ENCODE measurements at places on chromosomes 7 and 10.

DNA sequence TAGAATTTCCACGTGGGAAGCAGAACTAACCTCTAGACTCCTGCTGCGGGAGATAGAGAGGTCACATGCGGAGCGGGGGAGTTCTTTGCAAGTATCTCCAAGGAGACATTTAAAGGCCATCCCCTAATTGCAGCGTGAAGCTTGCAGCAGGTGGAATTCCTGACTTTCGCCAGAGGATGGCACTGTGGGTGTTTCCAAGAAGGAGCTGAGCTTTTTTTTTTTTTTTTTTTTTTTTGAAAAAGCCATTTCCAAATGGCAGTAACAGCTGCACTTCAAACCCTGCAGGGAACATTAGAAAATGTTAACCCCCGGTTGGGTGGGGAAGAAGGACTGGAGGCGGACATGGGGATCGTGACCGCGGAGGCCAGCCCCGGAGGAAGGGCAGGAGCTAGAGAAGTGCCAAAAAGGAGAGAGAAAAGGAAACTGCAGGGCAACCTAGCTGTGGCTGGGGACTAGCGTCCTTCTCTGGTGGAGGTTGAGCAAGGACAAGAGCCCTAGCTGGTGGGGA, 487.7 kb downstream of the TYW1 start:
- no peak for DNase-seq

- DNase-seq = no peak
Observed at GRCh38 chr7:72336382-72336631, 75.8 kb downstream of the CALN1 start.

- no peak for DNase-seq
Observed at GRCh38 chr10:81019029-81019890, 481.6 kb downstream of the SH2D4B start.

DNA sequence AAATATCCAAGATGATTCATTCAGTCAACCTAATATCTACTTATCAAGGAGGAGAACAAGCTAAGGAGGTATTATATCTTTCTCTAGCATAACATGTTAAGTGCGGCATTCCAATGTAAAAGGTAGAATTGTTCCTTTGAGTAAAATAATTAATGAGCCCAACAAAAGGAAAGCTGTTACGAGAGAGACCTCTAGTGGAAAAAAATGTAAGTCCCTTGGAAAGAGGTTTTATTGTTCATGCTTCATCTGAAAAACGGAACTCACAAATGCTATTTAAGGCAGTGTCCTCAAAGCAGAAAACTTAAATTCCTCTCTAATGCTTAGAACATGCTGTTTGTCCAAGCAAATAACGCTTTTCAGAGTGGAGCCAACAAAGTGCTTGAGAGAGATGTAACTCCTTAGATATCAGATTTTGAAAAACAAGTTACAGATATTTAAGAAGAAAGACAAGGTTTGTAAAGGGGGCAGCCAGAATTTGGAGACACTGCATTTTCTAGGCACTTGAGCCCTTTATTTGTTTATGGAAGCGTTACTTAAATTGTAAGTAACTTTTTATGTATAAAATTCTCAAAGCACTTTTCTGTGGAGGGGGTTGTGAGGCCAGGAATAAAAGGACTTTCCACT, 119.9 kb downstream of the TFEC start:
- DNase-seq = no peak

- no peak for DNase-seq
Observed at GRCh38 chr10:101063548-101064414, 2.0 kb downstream of the KAZALD1 start.

GRCh38 chr7:131848033-131848432, 291.6 kb upstream of the PODXL start:
- no peak for DNase-seq

DNA sequence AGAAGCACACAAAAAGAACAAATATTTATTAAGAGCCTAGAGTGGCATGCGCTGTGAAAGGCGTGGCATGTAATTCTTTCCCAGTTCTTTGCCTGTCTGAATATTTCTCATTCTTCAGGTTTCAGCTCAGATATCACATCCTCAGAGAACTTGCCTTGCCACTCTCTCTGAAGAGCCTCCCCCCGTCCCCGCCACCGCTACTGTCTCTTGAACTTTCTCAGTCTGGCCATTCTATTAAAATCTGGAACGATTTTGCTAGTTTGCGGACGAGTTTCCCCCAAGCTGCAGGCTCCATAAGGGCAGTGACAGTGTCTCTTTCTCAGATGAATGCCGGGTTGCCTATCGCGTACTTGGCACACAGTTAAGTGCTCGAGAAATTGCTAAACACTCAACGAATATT, 787 bp upstream of the PLEKHA1 start:
- DNase-seq = no peak

DNA sequence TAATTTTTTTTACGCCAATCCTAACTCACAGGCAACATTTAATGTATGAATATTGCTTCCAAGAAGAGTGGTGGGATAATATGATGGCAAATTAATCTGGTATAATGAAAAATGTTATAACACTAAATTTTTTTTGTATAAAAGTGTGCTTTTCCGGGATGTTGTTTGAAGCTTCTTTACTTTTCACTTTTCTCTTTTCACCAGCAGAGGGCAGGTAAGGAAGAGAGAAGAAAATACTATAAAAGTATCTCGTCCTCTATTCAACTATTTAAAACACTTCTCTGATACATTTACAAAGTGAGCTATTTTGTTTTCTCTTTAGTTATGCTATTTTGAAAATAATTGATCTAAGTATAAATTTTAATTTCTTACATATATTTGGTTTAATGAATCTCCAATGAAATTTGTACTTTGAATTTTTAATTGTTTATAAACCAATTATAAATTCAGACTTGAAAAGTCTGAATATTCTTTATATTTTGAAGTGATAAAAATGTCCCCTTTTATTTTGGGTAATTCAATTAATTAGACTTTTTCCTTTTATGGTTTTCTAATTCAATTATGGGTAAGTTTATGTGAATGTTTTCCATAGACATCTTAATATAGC, 20.7 kb upstream of the CFTR start:
- no peak for DNase-seq

DNA sequence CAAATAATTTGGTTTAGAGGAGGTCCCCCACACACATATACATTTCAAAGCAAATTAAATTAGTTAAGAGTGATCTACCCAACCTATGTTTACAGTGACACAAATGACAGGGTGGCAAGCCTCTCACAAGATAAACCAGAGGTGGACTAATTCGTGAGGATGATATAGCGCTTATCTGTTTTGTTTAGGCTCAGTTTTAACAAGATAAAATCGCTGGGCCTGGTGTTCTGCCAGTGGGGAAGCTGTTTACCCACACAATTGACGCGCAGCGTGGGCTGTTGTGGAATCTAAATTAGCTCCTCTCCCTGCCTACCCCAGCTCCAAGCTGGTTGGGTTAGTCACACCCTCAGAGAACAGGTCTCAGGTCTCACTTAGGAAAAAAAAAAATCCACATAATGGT, 16.7 kb upstream of the PLXNA4 start:
- DNase-seq = no peak

GRCh38 chr10:129605266-129605985, 138.4 kb downstream of the MGMT start:
- DNase-seq = no peak

GRCh38 chr7:72438491-72438890, 26.4 kb upstream of the CALN1 start:
- DNase-seq = no peak

GRCh38 chr7:93736668-93737369, 153.7 kb downstream of the TFPI2 start:
- no peak for DNase-seq

GRCh38 chr7:131803816-131804215, 247.4 kb upstream of the PODXL start:
- DNase-seq = no peak

GRCh38 chr10:74227697-74228424, 76.8 kb downstream of the ADK start:
- DNase-seq = no peak

GRCh38 chr7:26526265-26526587, 234.6 kb downstream of the SNX10 start:
- DNase-seq = no peak

DNA sequence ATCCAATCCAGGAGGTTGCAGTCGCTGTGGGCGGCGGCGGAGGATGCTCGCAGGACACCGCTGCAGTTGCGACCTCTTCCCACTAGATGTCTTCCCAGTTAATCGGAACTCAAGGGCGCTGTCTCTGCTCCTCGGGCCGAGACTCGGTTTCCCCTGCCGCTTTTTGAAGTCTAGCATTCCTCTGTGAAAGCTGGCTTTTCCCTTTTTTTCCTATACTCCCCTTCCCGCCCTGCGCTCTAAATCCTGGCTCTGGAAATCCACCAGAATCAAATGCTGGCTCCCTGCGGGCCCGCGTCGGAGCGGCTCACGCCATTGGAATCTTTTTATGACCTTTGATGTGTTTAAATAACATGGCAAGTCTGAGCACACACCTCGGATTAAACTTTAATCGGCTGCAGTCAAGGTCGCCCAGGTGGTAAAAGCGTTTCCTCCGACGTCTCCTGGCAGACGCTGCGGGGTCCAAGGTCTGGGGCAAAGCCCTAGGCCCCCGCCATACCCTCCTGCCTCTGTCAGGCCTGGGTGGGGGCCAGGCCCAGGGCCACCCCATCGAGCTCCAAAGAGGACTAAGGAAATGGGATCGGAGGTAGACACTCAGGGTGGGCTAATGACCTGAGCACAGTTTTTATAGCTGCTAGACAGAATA, 10.7 kb upstream of the HOXA13 start:
- no peak for DNase-seq

DNA sequence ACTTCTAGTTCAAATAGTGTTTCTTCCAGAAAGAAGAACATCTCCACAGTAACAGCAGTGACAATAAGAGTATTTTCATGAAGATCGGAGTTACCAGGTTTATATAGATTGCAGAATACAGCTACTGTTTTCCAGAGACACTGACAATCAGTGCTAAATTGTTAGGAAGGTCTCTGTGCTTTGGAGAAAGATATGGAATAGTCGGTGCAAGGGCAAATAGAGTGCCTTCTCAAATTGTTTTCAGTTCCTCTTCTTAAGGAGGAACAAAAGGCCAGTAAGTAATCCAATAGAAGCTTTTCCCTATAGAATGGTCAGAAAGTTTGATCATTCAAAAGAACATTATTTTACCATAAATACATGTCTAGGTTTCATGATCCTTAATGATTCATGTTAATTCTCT, 2.6 kb upstream of the KIAA1217 start:
- DNase-seq = no peak

- no peak for DNase-seq
Observed at GRCh38 chr7:33563651-33564050, 341.7 kb upstream of the BMPER start.

DNA sequence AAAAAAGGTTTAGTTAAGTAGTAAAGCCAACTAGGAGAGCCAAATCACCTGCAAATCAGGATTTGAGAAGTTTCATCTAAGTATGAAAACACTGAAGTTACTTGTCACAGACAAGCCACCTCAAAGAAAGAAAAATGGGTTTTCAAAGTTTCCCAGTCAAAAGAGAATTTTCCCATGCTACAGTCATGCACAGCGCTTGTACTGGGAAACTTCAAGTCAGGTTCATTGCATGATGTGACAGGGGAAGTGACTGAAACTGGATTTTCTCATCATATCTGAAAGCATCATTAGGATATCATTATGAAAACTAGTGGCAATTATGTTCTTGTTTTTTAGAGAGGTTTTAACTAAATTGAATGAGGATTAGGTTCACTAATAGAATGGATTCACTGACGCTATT, 167.0 kb downstream of the SGMS1 start:
- no peak for DNase-seq

DNA sequence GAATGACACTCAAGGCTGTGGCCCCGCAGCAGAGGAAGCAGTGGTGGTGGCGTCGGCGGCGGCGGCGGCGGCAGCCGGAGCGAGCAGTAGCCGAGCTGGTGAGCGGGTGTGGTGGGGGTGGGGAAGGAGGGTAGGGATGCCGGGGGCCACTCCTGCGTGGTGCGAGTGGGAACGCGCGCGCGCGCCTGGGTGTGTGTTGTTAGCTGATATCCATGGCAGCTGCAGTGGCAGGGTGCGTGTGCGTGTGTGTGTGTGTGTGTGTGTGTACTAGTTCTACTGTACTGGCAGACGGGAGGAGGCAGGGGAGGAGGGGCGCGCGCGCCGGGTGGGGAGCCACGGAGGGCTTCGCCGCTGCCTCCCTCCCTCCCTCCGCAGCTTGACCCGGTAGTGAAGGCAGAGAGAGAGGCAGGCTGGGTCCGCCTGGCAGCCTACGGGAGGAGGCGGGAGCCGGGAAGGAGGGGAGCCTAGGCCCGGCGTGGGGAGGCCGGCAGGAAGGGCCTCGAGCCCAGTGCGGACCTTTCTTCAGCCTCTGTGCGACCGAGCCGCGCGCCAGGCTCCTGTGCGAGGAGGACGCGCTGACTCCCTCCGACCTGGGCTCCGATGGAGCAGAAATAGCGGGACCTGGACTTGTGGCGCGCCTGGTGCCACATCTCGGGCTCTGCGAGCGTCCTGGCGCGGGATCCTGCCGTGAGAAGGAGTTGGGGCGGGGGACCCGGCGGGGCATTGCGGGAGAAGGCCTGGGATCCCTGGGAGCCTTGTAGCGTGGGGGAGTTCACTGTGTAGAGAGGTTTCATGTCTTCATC, at the start of gene MAGI2:
Gene MAGI2 (minus strand): TSS at position 110 of the 803 bp plus-strand sequence. CDS start 347 bp downstream, outside the sequence.
- no peak for DNase-seq

GRCh38 chr7:117053432-117053831, 100.1 kb downstream of the ST7 start:
- DNase-seq = no peak

DNA sequence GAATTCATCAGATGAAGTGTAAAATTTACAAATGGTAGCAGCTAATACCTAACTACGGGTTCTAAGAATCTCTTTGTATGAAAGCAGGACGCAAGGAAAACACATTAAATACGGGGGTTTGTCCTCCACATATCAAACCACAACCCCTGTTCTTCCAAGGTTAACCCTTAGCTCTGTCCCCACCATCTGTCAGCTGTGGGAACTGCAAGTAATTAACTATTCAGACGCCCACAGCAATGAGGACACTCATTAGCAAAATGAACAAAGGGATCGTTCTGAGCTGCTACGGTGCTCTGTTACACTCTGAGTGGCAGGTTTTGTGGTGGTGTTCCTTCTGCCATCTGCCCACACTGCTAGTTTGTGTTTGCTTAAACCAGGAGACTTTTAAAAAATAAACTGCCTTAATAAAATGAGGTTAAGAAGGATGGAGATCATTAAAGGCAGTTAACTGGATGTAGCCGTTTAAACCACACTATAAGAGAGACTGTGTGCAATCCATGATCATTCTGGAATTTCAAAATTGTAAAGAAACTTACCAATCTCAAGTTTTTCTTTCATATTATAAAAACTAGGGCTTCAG, 51.4 kb downstream of the C10orf67 start:
- no peak for DNase-seq

- no peak for DNase-seq
Observed at GRCh38 chr10:4373098-4373497, 452.9 kb upstream of the AKR1E2 start.

DNA sequence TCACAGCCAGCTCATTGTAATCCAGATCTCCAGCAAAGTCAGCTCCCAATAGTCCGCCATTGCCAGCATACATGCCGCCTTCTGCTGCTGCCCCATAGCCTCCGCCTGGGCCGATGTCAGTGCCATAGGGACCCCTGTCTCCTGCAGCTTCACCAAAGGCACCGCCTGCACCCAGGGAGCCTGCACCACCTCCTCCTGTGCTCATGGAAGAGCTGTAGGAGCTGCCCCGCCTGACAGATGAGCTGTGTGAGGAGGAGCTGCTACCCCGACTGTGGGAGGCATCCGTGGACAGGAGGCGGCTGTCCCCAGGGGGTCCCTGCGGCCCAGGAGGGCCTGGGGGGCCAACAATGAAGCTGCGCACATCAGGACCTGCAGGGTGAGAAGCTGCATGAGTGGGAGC, 51.7 kb downstream of the COL17A1 start:
- DNase-seq = no peak

GRCh38 chr10:88233870-88234269, 349.2 kb downstream of the RNLS start:
- DNase-seq = no peak

GRCh38 chr10:97131666-97132065, 54.1 kb downstream of the SLIT1 start:
- no peak for DNase-seq
